ENCODE measurements at places on chromosomes 4 and X.

DNA sequence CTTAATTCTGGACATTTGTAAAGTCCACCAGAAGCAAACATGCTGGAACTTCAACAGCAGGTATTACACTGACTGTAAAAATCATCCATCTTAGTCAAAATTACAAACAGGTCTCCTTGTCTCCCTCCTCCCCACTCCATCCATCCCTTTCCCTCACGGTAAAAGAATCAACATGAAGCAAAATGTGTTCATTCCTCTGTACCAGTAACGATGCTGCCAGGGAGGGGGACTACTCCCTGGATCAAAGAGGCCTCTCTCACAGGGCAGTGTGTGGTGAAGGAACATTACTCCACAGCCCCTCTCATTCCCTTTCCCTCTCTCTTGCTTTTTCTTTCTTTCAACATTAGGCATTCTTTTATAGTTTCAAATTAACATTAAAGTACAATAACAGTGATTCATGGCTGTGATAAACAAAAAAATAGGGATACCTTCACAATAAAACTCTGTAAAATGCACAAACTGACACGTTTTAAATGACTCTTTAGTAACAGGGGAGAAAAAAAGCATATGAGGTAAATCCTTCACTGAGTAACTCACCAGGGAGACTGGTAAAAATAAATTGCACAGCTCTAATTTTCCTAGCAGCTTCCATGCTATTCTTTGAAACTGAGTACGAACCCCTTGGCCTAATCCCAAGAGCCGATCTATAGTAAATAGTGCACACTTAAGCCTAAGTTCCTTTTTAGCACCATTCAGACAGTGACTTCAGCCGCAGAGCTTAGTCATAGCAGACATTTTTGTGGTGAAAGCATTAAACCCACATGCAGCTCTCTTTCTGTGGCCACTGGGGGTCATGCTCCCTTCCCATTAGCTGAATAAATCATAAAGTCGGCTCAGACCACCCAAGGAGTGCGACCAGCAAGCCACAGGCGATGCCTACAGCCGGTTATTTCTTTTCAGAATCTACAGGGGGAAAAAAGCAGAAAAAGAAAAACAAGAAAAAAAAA is 215.6 kb upstream of the GYPA start:
- peak; percentile 69 for DNase-seq

GRCh38 chr4:85784947-85785346 is 310.0 kb downstream of the ARHGAP24 start:
- no peak for DNase-seq

DNA sequence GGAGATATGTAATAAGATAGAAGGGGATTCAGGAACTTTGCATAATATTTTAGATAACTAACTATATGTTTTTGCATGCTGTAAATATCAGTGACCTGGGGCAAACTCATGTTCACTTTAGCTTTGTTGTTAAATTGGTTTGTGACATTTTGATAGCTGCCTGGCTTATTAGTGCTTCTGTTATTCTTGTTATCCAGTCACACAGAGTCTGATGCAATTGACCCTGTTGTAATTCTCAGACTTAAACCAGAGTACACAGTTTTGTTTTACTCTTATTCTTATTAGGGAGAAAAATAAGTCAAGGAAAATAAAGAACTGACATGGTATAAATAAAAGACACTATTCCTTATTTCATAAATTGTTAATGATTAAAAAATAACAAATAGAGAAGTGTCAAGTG is 516.7 kb upstream of the SLIT2 start:
- no peak for DNase-seq

DNA sequence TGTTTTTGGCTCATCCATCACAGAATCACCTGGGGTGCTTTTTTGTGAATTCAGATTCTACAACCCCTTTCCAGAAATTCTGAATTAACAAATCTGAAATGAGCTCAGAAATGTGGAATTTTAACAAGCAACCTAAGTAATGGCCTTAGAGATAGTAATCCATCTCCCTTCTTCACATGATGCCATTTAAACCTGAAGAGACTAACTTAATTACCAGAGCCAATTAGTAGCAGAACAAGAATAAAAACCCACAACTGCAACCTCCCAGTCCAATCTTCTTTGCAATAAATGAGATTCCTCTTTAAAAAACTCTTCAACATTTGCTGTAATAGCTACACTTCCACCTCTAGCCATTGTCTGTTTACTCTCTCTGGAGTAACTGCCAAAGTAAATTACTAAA is 69.7 kb downstream of the ARAP2 start:
- DNase-seq, result no peak

DNA sequence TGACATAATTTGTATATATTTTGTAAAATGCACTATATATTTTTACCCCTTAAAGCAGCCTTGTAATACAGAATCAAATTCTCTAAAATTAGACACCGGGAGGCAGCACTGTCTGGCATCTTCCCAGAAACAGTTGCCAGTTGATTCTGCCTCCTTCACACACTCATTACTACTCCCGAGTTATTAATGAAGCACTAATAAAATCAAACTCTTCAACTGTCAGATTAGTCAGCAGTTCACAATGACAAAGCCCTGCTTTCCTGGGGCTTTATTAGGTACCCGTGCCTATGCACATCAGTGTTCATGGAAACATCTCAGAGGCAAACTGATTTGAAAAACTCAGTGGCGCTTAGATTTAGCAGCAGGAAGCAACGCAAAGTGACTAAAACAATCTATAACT is 103.5 kb upstream of the VEGFC start:
- DNase-seq, result no peak

DNA sequence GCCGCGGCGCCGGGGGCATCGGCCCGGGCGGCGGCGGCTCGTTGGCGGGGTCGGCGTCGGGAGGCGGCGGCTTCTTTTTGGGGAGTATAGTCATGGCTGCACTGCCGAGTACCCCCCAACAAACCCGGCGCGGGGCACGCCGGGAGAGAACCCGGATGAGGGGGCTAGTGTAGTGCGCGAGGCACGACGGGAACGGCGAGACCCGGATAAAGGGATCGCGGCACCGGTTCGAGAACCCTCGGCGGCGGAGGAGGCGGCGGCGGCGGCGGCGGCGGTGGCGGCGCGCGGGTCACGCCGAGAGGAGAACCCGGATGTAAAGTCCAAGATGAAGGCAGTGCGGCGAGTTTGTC is at the start of gene OTUD5:
TSS of gene OTUD5 (minus strand) at position 131 of the 350 bp plus-strand sequence. CDS start at position 94, 37 bp downstream.
- no peak for DNase-seq

DNA sequence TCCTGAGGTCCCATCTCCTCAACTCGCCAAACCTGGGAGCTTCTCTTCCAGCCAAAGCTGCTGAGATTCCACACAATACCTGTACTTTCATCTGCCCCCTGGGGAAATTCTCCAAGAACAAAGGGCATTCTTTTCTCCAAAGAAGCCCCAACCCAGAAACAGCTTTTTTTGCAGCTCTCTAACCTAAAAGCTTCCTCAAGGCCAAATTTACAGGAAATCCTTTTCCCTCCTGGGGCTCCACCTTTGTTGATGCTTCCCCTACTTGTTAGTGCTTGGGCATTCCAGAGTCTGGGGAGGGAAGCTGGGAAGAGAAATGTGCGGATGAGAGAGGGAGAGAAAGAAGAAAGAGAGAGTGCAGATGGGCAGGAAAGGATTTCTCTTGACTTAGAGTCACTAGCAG is 24.3 kb downstream of the ZBTB33 start:
- no peak for DNase-seq

- no peak for DNase-seq
These were observed 1049.2 kb upstream of the INTU start for GRCh38 chr4:126583509-126583908.

GRCh38 chrX:118062048-118062789 is 54.4 kb downstream of the KLHL13 start:
- no peak for DNase-seq

- DNase-seq, result peak; percentile 92
These were observed at the start of gene FGF2 for GRCh38 chr4:122826553-122827257. Gene FGF2, plus strand, starts transcription at chr4:122826831. Its CDS starts 344 bp downstream, at chr4:122827175.

DNA sequence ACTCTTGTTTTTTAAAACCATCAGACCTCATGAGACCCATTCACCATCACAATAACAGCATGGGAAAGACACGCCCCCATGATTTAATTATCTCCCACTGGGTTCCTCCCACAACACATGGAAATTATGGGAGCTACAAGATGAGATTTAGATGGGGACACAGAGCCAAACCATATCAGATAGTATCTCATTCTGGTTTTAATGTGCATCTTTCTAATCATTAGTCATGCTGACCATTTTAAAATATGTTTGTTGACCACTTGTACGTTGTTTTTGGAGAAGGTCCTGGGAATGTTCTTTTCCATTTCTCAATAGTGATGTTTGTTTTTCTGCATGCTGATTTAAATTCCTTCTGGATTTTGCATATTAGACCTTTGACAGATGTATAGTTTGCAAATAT is 119.0 kb downstream of the RTL3 start:
- DNase-seq, result no peak

DNA sequence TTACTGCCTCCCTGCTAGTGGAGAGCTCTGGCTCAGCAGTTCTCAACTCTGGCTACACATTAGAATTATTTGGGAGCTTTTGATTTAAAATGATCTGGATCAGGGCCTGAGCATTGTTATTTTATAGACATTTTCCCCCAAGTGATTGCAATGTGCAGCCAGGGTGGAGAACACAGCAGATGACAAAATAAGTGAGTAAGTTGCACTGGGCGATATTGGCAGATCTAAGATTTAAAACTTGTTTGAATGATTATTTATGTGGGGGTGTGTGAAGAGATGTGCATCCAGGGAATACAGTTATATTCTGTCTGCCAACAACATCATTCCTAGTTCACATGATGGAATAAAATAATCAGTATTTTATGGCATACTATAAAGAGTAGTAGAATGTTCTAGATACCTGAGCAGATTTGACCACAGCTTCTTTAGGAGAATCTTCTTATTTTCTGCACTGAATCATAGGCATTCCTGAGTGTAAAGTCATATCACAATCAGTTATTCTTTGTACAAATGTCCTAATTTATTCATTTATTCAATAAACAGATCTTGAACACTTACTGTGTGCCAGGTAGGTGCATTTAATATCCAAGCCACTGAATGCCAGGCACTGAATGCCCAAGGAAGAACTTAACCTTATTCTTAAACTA is 123.9 kb downstream of the UCHL1 start:
- DNase-seq, result no peak

GRCh38 chr4:182890202-182890601 is 27.0 kb downstream of the DCTD start:
- DNase-seq, result no peak

DNA sequence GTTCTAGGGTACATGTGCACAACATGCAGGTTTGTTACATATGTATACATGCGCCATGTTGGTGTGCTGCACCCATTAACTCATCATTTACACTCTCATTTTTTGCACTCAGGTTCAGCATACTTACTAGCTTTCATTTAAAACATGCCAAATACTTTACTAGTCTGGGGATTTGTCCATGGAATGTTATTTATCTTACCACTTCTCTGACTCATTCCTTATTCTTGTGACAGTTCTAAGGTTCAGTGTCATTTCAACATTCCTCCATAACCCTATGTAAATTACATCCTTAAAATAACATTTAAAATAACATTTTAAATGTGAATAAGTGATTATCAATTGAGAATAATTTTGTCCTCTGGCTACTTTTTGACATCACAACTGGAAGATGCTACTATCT is 19.5 kb upstream of the SYTL5 start:
- no peak for DNase-seq

DNA sequence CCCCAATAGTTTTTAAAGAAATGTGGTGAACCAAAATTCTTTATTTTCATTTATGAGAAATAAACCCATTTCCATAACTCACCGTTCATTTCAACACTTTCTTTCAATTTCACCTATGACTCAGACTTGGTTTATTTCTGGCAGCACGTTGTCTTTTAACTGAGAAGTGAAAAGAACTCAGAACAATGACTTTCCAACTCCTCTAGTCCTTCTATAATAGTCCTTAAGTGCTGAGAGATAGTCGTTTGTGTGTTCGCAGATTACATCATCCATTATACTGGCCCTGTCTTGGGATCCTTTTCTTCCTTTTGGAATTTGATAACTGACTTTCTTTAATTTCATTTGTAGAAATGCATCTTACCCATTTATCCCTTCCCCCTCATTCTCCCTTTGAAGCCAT is 113.6 kb downstream of the GLUD2 start:
- no peak for DNase-seq

DNA sequence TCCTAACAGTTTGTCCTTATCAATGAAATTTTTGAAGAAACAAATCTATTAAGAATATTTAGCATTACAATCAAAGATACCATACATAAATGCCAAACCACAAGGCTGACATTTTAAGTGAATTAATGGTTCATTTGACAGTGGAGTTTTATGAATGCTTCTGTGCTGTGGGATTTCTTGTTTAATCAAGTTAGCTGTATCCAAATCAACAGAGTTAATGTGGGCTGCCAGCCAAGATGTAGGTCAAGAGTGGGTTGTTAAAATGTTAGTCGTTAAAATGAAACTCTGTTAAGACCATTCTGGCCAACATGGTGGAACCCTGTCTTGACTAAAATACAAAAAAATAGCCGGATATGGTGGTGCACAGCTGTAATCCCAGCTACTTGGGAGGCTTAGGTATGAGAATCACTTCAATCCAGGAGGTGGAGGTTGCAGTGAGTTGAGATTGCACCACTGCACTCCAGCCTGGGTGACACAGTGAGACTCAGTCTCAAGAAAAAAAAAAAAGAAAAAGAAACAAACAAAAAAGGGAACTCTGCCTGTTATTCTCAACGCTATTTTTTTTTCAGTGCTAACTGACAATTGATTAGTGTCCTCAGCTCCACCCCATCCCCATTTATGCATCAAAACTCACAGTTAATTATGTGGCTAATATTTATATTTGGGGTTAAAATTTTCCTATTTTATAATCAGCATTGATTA is 20.2 kb downstream of the GPAT3 start:
- no peak for DNase-seq

- DNase-seq, result no peak
These were observed 792 bp downstream of the CLIC2 start for GRCh38 chrX:155333544-155334100.

DNA sequence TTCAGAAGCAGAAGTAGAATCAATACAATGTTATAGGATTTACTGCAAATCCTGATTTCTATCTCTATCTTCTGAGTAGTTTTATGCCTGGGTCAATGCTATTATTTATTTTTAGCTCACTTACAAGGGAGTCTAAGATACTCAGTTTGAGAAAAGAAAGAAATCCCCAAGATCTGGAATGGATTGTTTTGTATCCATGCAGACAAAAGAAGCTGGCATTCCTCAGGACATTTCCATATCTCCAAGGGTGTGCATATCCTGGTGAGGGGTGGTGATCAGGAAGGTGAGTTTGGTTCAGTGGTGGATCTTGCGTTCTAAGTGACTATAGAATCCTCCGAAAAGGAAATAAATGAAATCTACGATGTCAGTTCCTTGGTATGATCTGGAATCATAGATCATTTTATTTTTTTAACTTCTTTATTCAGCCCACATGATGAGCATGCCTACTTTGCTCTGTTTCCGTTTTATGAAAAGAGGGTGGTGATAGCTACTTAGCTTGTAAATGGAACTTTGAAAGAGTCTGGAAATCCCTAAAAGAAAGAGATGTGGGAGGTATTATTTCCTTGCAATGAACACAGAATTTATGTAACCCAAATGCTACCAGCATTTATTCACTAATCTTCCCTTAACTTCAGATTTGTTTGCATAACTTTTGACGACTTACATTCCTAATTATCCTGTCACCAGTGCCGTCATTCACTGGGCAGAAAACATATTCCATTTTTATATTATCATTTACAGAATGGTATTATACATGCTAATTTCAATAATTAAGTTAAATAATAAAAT is 81.1 kb upstream of the RAPGEF2 start:
- DNase-seq, result no peak

- DNase-seq, result no peak
These were observed 624.0 kb downstream of the MID1IP1 start for GRCh38 chrX:39425124-39425806.

Measured in left forelimb (tissue), 1 donor.